ENCODE measurements at places on chromosomes 3 and 15.

- no peak for DNase-seq
Measured at GRCh38 chr3:30269751-30270445, 336.5 kb upstream of the TGFBR2 start.

- DNase-seq: peak; percentile 53
Measured at GRCh38 chr3:107525644-107526305, 3.0 kb downstream of the BBX start.

DNA sequence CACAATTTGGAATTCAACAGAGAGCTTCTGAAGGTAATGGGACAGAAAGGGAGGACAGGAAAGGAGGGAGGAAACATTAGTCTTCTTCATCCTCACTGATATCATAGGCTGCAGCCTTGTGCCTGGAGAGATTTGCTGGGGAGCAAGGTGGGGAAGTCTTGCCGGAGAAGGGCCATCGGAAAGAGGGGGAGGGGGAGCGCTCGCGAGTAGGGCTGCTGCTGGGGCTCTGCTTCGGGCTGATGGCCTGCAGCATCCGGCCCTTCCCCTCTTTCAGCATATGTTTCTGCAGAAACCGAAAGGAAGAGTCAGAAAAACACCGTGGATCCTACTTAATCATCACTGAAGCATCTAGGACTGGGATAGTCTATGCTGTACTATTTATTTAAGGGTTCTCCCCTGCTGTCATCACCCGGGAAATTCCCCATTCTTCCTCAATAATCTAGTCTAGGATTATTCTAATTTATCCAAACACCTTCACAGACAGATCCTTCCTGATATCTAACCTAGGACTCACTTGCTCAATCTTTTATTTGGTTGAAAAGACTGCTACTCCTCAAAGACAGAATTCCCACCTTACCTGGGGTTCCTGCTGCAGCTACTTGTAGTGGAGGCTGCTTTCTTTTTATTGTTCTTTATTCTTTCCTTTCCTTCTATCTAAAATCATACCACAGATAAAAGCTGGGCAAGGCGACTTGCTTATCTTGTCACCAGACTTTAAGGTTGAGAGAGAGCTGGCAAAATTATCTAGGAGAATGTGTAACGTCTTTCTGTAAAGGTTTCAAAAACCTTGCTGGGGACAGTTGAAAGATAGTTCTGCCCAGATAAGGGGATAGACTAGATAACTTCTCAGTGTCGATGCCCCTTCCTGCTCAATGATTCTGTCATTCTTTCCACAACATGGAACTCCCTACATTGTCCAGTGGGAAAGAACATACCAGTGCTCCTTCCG is 22.6 kb downstream of the SLC51A start:
- DNase-seq: no peak

GRCh38 chr3:115292131-115292530 is 145.0 kb upstream of the ZBTB20 start:
- DNase-seq: no peak

GRCh38 chr15:100266166-100266565 is 75.6 kb downstream of the ADAMTS17 start:
- no peak for DNase-seq

- no peak for DNase-seq
Measured at GRCh38 chr15:93067649-93068085, 21.3 kb downstream of the RGMA start.

- no peak for DNase-seq
Measured at GRCh38 chr3:152438706-152439105, 170.0 kb downstream of the MBNL1 start.

GRCh38 chr3:98786364-98787006 is 23.3 kb downstream of the ST3GAL6 start:
- no peak for DNase-seq

DNA sequence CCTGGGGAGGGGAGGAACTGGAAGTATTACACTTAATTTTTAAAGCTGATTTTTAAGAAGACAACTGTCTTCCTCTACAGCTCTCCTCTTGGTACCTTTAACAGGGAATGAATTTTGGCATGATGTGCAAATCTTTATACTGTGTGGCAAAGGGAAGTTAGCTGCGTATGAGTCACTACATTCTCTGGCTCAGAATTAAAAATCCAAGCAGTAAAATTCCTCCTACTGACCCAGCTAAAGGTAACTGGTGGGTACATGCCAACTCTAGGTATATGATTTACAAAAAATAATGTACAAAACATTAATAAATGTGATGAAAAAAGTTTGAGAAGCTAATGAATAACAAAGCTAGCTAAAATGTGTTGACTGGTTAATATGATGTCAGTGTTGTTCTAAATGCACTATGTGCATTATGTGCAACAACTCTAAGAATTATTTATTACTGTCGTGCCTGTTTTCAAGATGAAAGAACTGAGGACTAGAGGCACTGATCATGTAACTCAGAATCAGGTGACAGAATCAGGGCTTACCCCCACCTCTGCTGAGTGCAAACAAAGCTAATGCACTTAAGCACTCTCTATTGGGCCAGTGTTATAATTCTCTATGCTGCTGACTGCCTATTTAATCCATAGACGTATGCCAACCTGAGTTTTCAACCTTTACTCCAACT is 194.7 kb upstream of the CADPS start:
- DNase-seq: peak; percentile 48

DNA sequence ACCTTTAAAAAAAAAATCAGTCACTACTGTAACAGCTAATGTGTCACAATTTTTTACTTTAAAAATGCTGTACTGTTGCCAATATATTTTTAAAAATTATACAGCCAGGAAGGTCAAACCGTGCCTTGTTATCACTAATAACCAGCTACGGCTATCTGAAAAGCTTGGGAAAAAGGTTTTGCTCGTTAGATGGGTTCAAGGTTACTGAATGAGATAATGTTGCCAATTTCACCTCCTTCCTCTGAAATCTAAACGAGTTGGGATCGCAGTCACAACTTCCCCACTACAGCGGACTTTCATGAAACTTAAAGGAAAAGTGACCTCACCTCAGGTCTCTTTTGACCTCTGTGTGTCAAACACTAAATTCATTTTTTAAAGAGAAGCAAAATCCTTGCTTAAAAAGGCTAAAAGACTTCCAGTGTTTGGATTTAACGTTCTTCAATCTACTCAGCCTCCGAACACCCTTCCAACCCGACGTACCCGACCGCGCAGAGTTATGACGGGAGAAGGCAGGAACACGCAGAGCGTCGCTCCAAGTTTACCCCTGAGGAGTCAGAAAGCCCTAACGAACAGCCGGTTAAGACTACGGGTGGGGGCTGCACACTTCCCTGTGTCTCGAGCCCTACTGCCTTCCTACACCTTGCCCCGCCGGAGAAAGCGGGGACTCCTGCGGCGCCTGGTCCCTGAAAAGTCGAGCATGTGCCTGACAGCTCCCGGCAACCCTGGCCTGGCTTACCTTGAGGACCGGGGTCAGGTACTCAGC is 860 bp downstream of the ATG3 start:
- DNase-seq: peak; percentile 61

DNA sequence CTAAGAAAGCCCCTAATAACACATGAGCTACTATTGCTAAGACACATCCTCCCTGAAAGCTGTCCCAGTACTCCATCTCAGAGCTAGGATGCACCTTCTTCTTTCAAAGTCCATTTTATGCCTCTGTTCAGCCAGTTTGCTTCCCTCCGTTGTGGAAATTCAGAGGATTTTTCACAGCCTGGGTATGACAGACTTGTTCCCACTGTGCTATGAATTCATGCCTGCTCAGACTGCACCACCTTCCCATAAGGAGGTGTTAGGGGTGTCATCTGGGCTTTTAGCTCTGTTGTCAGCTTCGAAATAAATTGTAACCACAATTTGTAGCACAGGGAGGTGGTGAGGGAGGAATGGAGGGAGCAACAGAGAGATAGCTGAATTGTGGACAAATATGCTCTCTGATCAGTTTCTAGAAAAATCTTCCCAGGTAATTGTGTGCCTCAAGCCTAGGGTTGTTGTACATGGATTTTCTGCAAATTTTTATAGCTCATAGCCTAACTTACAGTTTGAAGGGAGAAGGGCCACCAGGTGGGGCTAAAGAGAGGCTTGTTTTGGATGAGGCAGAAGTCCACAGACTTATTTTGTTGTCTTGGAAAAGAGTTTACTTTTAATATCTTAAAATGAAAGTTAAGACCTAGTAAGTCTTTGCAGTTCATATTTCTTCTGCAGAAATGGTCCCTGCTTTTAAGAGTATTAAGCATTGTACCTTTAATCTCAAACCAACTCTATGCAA is 462.0 kb downstream of the PDCD6IP start:
- peak; percentile 62 for DNase-seq

DNA sequence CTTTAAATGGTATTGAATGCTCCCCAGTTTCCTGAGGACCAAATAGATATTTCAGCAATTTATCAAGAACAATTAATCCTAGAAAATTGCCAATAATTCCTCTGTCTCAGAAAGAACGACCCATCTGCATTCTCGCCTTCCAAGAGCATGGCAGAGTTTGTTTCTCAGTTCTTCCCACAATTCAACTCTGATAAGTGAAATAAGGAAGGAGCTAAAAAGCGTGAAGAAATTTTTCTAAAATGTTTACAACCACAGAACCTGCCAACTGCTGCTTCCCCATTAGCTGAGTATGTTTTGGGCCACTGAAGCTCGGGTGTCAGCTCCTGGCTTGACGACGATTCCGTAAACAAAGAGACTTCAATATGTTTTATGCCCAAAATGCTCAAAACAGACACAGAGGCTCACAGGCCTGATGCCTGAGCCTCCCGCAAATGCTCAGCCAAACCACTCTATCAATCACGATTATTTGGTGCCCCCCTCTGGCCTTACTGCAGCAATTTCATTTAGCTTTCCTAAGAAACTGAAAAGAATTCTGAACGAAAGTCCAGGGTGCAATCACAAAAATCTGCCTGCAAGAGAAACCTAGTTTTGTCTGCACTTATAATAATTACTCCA is 259.2 kb upstream of the CCDC54 start:
- peak; percentile 77 for DNase-seq

GRCh38 chr3:154122912-154123559 is 1.8 kb downstream of the ARHGEF26 start:
- DNase-seq: no peak

DNA sequence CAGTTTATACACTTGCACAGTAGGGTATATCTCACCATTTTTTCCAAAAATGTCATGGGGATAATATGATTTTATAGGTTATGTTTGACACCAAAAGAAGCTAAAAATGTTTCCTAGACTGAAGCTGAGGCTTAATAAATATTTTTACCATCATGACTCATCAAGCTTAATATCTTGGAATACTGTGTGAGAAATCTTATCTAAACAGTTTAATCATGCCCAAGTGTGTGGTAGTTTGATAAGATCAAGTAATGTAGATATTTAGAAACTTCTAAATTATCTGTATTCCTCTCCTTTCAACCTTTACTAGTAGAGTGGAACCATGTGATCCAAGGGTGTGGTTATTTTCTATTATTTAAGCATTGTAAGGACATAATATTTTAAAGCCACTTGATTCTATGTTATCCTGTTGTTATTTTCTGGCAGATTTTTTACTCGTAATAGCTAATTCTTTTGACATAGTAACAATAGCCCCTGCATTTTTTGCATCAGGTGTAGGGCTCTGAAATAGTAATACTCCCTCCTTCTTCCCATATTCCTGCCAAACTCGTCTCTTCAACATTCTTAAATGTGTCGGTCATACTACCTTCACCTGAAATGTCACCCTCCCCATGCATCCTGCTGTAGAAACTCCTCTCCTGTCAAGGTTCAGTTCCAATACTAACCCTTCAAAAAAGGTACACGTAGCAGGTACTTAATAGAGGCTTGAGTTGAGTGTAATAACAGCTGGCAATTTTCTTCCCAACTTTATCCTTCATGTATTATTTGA is 729.6 kb downstream of the NLGN1 start:
- no peak for DNase-seq

DNA sequence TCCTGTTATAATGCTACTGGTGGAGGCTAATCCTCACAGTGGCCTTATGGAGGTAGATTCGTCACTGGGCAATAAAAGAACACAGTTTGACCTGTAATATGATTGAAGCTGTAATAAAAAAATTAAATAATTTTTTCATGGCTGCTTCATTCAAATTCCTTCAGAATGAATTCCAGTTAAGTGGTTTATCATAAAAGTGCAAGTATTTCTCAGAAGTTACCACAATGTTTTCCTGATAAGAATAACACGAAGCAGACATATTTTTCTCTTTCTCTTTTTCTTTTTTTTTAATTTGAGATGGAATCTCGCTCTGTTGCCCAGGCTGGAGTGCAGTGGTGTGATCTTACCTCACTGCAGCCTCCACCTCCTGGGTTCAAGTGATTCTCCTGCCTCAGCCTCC is 15.6 kb downstream of the B4GALT4 start:
- no peak for DNase-seq
